ENCODE measurements at places on chromosomes 3 and 15.

DNA sequence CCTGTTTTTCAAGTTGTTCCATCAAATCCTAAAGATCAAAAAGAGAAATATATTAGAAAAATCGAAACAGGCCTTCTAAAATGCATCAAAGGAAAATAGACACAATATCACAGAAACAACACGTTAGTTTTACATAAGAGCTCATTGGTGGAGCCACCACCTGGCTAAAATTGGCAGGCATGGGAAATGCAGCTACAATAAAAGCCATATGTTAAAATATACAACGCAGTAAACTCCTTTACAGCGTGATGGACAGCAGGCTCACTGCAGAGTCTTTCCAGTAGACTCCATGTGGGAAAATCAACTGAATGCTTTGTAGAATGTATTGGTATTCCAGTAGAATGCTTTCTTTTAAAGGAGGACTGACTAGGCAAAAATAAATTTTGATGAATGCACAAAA, 40.9 kb upstream of the MYO5C start:
- DNase-seq, result no peak

DNA sequence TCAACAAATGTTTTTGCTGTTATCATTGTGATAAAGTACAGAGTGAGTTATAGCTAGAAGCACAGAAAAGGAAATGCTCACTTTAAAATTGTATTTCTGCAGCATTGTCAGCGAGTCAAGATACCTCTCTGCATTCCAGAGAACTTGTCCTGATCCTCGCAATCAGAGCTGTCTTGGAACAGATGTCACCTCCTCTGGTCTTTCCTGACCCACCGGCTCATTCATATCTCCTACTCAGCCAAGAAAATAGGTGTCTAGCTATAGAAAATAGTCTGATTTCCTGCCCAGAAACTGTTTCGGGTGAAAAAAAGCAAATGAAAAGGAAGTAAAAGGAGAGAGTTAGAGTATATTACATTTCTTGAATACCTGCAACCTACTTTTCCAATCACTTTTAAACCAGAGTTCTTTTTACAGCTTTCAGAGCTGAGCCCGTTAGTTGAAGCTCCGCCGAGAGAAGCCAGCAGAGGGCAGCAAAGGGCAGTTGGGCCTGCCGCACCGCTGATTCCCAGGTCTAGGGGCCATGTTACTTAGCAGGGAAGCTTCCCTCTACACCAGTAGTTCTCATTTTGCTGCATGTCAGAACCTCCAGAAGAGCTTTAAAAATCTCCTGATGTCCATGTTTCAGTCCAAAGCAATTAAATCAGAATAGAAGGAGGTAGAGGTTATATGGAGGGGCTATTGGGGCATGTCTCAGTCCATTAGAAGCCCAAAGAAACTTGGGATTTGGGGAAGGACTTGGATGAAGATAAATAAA, 185.7 kb upstream of the THRB start:
- no peak for DNase-seq

DNA sequence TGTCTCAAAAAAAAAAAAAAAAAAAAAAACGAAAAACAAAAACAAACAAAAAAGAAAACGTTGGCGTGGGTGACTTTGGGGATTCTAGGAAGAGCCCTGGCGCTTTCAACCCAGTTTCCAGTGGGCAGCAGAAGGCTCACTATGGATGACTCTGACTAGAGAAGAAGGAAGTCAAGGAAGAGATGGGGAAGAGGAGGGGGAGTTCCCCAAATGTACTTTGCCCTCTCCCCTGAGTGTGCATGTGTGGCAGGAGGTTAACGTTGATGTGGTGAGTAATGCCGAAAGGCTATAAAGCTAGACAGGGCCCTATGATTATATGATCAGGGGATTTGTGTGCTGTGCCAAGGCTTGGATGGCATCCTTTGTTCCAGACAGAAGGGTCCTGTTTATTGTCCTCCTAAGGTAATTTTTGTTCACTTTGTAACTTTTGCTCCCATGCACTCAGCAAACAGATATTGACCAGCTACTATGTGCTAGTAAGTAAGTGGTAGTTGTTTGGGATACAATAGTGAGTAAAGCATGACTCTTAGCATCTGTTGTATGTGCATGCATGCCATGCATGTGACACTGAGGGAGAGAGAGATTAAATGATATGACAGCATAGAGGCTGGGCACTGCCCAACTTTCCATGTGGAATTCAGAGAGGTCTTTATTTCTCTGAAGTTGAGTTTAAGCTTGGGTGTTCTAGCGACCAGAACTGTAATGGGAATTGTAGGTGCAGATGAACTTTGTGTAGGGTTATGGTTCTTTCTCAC, 750 bp upstream of the HHLA2 start:
- DNase-seq, result no peak

- DNase-seq, result no peak
Measured at GRCh38 chr15:59966262-59966661, 37.8 kb upstream of the FOXB1 start.

DNA sequence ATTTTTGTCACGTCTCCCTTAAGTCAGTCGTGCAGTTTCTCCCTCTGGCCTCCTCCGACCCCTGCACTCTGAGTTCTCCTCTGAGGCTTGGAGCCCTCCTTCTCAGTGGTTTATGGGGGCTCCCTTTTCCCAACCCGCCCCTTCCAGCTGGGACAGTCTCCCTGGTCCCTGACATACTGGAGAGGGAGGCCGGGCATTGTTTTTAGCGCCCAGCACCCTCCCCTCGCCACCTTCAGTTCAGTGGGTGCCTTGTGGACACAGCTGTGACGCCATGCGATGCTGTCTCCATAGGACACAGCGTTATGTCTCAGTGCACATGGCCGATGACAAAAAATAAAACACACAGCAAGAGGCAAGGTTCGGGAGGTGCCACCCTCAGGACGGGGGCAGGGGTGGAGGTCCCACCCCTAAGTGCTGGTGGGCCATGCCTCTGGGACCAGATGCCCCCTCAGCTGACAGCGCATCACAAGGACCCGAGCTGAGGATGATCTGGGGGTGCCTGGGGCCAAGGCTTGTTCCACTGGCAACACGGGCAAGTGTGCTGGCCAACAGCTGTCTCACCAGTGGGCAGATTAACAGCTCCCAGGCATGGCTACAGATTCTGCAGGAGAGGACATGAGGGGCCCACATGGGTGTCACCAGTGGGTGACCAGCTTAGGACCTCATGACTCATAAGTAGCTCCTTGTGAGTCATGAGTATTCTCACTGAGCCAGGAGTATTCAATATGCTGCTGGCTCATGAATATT, 81.6 kb downstream of the PLXNA1 start:
- DNase-seq, result no peak

- peak; percentile 57 for DNase-seq
Measured at GRCh38 chr3:181701096-181701495, 10.6 kb upstream of the SOX2 start.

DNA sequence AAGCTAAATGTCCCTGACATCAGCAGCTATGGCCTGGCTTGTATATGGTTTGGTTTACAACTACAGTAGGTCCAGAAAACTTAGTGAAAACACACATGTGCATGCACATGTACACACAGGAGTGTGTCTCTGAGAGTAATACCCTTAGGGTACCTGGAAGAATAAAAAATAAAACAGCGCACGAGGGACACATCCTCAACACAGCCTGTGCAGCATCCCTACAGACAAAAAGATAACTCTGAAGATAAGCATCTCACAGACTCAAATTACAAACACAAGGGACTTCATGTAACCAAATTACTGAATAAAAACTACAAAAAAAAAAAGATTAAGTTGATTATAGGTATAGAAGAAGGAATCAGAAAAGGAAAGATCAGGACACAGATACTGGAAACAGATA, 108.8 kb downstream of the CTNNB1 start:
- DNase-seq, result no peak

GRCh38 chr3:146491303-146491702, 21.9 kb upstream of the PLSCR2 start:
- no peak for DNase-seq

Data from NCI-H1436 treated with DMSO at 0.1 percent for 48 hours (cell line).